Psoas muscle (tissue), 8 donors: ENCODE measurements at places on chromosomes 1 and 21. TPM values are rescaled to one million over a fixed set of nuclear protein-coding genes. Genes with fewer than 3 reads are reported as not detected.
A peak's percentile ranks its signal among the peaks of the same experiment; 100 is the strongest.

- no peak overlapping the region for H3K27ac ChIP-seq
- no peaks in the 10 kb centered on the region for H3K4me1 ChIP-seq
- no peak for DNase-seq
- no peaks in the 10 kb centered on the region for H3K27me3 ChIP-seq
These were observed 17.4 kb downstream of the AZIN2 start for GRCh38 chr1:33098371-33098770.

GRCh38 chr1:107820801-107821200 is 144.2 kb downstream of the VAV3 start:
- no peak for DNase-seq
- H3K36me3 ChIP-seq = no peaks in the 10 kb centered on the region
- no peak overlapping the region for H3K27ac ChIP-seq

GRCh38 chr1:95257758-95258157 is 23.7 kb downstream of the RWDD3 start:
- no peak for DNase-seq
- no peaks in the 10 kb centered on the region for H3K4me1 ChIP-seq
- H3K27ac ChIP-seq = no peak overlapping the region
- no peaks in the 10 kb centered on the region for H3K36me3 ChIP-seq

DNA sequence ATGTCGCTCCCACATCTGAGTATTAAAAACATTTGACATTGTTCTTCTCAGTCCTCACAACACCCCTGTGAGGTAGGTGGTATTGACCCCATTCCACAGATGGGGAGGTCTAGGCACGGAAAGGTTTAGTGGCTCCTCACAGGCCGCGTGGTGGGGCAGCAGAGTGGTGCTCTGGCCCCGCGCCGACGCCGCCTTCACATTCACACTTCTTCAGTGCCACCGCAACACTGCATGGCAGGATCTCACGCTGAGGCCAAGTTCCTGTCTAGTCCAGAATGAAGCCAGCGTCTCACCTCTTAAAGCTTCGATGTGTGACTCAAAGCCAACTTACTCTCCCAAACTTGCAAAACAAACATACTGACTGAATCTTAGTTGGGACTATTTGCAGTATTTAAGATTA is 12.1 kb downstream of the ICMT start:
- DNase-seq = no peak
- H3K27me3 ChIP-seq = no peaks in the 10 kb centered on the region
- H3K36me3 ChIP-seq = peaks cover 70% of the 10 kb centered on the region
- H3K4me1 ChIP-seq = peaks cover 14% of the 10 kb centered on the region
- no peak overlapping the region for H3K4me3 ChIP-seq

- H3K4me1 ChIP-seq = peaks cover 8% of the 10 kb centered on the region
- H3K27me3 ChIP-seq = no peaks in the 10 kb centered on the region
- no peaks in the 10 kb centered on the region for H3K36me3 ChIP-seq
- no peak overlapping the region for H3K4me3 ChIP-seq
These were observed 233.9 kb downstream of the SLC45A1 start for GRCh38 chr1:8551613-8552489.

- no peaks in the 10 kb centered on the region for H3K27me3 ChIP-seq
- H3K27ac ChIP-seq = peak overlapping the region; percentile 98
- peak; percentile 87 for DNase-seq
- no peaks in the 10 kb centered on the region for H3K36me3 ChIP-seq
- peaks cover 43% of the 10 kb centered on the region for H3K4me1 ChIP-seq
These were observed 707 bp upstream of the KLHL21 start for GRCh38 chr1:6603238-6603914.

- H3K4me3 ChIP-seq = no peak overlapping the region
- no peaks in the 10 kb centered on the region for H3K36me3 ChIP-seq
- no peak overlapping the region for H3K27ac ChIP-seq
- H3K4me1 ChIP-seq = no peaks in the 10 kb centered on the region
- DNase-seq = no peak
- no peaks in the 10 kb centered on the region for H3K27me3 ChIP-seq
These were observed 14.0 kb upstream of the MIXL1 start for GRCh38 chr1:226209307-226210059.

GRCh38 chr1:30613188-30613587 is 110.2 kb downstream of the MATN1 start:
- H3K4me1 ChIP-seq = no peaks in the 10 kb centered on the region
- H3K27ac ChIP-seq = no peak overlapping the region
- DNase-seq = no peak
- no peaks in the 10 kb centered on the region for H3K36me3 ChIP-seq

DNA sequence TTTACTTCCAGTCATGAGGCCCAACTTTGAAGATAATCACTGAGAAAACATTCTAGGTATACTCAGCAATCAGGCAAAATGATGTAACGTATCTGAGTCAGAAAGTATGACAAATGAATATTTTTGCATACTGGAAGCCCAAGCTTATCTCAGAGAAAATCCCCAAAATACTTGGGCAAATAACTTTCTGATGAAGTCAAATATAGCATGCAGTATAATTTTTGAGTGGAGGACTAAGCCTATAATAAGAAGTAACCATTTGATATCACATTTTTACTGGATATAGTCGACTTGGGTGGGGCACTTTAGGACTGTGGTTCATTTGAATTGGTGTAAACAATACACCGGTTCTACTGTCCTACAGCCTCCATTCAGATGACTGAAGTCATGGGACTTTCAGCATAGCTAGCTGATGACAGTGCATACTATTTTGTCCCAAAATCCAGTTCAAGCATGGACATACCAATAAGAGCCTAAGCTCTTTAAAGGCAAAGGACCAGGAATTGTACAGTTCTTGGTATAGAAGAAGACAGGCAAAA is 2.3 kb upstream of the GADD45A start:
- no peak overlapping the region for H3K4me3 ChIP-seq
- DNase-seq = no peak
- no peaks in the 10 kb centered on the region for H3K36me3 ChIP-seq
- H3K27me3 ChIP-seq = no peaks in the 10 kb centered on the region
- peaks cover 20% of the 10 kb centered on the region for H3K4me1 ChIP-seq

Gene ACP6
- total RNA-seq = 8.8 TPM

Gene LCA5L
- 5.3 TPM for total RNA-seq

Gene DMBX1
- not detected for total RNA-seq

Gene ATP1A4
- 0.26 TPM for total RNA-seq
